ENCODE measurements at places on chromosomes 16 and 17.

- no peak for DNase-seq
Observed at GRCh38 chr17:28597606-28598383, 1.0 kb downstream of the SPAG5 start.

DNA sequence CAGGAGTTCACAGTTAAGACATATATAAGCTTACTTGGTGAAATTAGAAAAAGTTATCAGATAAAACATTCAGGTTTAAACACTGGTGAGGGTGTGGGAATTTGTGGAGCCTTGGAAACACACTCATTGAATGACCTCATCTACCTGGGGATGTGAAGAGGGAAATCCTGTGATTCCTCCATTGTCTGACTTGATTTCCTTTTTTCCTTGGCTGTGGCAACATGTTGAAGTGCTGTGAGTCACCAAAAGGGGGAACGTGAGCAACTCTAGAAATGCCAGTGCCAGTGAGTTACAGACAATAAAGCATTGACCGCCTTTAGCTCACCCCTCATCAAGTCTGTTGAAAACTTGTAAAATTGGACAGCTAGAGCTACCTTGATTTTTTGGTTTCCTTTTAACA, 1.8 kb downstream of the HMOX2 start:
- no peak for DNase-seq

- no peak for DNase-seq
Observed at GRCh38 chr16:73432850-73433730, 385.2 kb upstream of the ZFHX3 start.

GRCh38 chr17:31388770-31389656, 2.5 kb upstream of the RAB11FIP4 start:
- DNase-seq, result peak; percentile 33

DNA sequence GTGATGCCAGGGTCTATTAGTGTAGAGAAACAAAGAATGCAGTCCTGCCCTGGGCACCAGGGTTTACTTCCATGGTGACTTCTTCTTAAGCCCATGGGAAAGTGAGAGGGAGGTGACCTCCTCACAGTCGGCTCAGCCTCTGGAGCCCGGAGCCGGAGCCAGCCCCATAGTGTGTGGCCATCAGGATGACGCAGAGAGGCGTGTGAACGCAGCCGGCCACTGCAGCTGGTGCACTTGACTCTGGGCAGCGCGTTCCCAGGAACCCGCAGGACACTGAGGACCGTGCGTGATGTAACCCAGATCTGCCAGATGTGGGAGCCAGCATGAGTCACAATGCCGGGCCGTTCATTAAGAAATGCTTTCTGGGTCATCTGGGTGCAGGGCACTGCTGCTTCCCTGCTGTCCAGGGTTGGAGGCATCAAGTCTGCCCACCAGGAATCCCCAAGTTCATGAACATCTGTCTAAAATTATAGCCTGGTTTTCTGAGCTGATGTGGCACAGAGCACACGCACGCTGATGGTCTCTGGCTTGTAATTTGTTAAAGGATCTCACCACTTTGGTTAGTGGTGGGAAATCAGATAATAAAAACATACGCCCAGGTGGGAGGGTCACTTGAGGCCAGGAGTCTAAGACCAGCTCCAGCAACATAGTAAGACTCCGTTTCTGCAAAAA, 114.1 kb downstream of the PITPNC1 start:
- DNase-seq, result no peak
